ENCODE measurements at places on chromosomes 6 and 20.

- DNase-seq, result no peak
Observed at GRCh38 chr6:11467364-11467763, 70.2 kb upstream of the TMEM170B start.

DNA sequence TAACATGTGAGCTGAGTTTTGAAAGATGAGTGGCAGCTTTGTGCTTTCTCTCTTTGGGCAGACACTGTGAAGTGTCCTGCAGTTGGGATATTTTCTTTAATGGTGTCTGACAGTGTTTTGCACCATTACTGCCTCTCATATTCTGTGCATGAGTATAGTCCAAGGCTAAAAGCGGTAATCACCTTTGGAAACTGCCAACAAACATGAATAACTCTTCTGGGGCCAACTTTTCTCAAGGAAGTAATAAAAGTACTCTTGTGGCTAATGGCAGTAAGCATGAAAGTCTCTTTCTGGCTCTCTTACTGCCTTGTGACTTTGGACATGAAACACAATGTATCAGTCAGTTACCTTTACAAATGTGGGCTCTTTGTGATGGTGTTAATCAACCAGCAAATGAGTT, 91.7 kb upstream of the SOX4 start:
- no peak for DNase-seq

- no peak for DNase-seq
Observed at GRCh38 chr6:1310628-1311399, 1.1 kb upstream of the FOXQ1 start.

- DNase-seq, result no peak
Observed at GRCh38 chr6:100167585-100167984, 173.6 kb upstream of the MCHR2 start.

DNA sequence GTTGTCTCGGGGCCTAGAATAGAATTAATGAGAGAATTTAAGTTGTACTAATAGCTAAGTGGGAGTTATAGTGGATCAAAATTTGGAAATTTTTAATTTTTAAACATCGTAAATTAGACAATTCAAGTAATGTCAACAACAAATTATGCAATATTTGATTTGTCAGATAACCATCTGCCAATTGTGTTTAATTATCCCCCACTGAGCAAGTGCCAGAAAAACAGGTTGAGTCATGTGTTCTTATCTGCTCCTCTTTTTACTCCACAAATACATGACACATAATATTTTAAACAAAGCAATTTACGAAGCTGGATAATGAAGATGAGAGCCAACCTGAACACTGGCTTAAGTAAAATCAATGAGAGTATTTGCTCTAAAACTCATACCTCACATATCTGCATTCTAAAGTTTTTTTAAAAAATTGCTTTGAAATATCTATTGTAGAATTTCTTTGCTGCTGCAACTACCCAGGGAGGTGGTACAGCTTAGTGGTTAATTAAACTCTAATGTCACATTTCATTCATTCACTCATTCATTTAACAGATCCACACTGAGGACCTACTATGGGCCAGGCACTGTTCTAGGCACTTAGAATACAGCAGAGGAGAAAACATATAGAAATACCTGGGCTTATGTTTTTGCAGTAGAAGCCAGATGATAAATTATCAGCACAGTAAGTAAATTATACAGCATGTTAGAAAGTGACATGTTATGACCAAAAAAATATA, 57.1 kb upstream of the MAP7 start:
- DNase-seq, result no peak

All from fibroblast of upper back skin (primary cell).